Stimulated activated CD8-positive, alpha-beta memory T cell treated with anti-CD3 and anti-CD28 coated beads, Interleukin-15, amount 100 ng/mL, for 48 hours (primary cell): ENCODE measurements at places on chromosomes 2 and 18.

GRCh38 chr2:40370007-40370395, 81.9 kb downstream of the SLC8A1 start:
- DNase-seq: no peak

GRCh38 chr2:100819370-100820272, at the start of gene NPAS2:
Gene NPAS2, plus strand, starts transcription at chr2:100820139. Its CDS starts 84,616 bp downstream, at chr2:100904755.
- DNase-seq: no peak

DNA sequence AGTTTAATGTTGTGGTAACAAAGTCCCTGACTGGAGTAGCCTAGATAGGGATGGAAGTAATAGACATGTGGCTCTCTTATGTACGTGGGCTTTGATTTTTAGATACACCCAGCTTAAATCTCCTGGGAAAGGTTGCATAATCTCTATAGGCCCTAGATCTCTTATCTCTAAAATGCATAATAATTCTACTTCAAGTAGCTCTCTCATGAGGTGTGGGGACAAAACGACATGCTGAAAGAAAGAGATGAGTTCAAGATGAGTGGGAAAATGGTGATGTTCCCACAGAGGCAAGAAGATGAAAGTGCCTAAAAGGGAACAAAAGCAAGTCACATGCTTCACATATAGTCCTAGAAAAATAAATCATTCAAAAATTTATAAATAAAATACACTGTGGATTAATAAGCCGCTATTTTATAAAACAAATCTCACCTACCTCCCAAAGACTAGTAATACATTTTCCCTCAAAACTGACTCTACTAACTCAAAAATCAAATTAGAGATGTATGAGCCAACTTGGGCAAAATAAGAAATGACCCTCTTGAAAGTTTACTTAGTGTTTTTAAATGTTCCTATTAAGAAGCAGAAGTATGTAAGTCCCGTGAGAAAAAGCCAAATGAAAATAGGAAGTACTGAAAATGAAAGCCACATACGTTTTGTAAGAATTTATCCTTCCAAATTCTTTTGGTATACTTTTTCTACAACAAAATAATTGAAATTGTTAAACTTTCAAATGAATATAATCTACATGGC, 148.2 kb upstream of the ITGA4 start:
- no peak for DNase-seq

- no peak for DNase-seq
Measured at GRCh38 chr2:233480490-233481202, 85.9 kb downstream of the USP40 start.

GRCh38 chr2:128384956-128385355, 66.3 kb upstream of the HS6ST1 start:
- DNase-seq: no peak

- no peak for DNase-seq
Measured at GRCh38 chr2:109185338-109185737, 56.3 kb downstream of the SH3RF3 start.

- no peak for DNase-seq
Measured at GRCh38 chr18:55064760-55065159, 105.5 kb upstream of the CCDC68 start.

DNA sequence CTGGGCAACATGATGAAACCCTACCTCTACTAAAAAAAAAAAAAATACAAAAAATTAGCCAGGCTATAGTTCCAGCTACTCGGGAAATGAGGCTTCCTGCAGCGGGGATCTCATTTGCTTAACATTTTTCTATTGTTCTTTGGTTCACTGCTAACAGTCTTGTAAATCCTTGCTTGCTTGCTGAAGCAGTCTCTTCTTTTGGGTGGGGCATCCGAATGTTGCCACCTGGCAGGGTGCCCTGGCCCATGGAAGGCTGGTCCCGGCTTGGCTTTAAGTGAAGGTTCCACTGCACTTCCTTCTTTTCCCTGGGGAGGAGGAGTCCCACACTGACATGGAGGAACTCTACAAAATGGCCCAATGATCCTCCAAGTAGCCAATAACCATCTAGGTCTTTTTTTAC, 6.0 kb upstream of the ANKRD29 start:
- DNase-seq: no peak

DNA sequence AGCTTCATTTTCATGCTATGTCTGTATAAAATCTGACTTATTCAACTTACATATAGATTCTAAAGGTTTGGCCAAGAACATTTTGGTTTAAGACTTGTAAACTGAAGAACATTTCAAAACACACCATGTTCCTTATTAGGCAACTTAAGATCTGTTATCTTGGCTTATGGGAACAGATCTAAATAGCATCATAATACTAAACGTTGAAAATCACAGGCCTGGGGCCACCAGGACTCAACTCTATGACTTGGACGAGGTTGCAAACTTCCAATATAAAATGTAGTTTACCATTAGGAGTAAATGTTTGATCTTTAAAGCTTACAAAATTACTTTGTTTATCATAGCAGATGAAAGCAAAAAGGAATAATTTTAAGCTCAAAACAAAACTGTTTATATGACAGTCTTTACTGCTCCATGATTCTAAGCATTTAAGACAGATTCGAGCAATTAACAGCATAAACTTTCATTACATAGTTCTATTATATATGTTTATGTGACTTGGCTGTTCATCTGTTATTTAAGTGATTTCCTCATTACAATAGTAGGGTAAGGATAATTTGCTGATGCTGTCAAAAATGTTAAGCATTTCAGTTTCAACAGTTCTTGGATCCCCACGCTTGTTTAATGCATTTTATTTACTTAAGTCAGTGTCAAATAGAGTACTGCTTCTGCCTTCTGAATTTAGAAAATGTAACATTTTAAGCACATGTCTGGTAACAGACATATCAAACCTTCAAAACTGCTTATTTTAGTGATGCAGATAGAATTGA, 8.3 kb downstream of the TCF4 start:
- DNase-seq: no peak

DNA sequence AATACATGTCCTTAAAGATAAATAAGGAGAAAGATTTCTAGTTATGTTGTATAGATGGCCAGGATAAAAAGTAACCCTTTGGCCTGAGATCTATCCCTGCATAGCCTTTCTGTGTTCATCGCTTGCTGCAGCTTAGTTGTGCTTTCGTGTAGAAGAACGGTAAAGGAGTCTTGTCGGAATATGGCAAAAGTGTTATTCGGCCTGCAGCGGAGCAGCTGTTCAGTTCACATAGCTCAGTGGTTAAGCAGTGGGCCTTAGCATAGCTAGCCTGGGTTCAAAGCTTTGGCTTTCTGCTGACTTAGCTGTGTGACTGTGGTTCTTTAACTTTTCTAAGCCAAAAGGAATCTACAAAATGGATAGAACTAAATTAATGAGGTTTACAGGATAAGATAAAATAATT, 55.4 kb downstream of the MALT1 start:
- DNase-seq: no peak

- DNase-seq: no peak
Measured at GRCh38 chr2:55518841-55519165, 715 bp upstream of the CFAP36 start.

DNA sequence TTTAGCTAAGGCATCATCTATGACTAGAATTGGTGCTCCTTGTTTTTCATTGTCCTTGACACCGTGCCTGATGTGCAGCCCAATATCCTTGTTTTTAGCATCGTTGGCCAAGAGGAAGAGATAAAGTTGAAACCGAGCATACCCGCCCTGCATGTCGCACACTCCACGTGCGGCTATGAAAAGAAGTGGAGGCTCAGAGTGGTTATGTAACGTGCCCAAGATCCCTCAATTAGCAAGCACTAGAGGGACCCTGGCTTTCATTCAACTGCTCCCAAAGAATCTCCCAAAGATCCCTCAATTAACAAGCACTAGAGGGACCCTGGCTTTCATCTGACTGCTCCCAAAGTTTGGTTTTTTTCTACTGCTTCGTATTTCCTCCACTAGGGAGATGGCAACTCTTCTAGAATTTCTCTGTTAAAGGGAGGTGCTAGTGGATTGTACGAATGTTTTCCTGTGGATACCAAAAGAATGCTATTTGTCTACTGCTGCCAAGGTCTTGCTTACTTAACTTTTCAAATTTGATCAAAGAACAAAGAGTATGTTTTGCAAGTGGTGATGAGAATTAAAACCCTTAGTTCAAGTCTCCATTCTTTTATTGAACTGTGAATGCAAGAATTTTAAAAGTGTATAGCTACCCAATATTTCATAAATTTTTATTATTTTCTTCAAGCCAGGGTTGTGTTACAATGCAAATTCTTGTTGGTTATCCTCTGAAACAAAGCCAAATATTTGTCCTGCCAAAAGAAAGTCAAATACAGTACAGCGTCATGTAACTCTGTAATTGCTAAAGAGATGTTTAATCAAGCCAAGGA, 92.1 kb downstream of the AOX1 start:
- DNase-seq: no peak

DNA sequence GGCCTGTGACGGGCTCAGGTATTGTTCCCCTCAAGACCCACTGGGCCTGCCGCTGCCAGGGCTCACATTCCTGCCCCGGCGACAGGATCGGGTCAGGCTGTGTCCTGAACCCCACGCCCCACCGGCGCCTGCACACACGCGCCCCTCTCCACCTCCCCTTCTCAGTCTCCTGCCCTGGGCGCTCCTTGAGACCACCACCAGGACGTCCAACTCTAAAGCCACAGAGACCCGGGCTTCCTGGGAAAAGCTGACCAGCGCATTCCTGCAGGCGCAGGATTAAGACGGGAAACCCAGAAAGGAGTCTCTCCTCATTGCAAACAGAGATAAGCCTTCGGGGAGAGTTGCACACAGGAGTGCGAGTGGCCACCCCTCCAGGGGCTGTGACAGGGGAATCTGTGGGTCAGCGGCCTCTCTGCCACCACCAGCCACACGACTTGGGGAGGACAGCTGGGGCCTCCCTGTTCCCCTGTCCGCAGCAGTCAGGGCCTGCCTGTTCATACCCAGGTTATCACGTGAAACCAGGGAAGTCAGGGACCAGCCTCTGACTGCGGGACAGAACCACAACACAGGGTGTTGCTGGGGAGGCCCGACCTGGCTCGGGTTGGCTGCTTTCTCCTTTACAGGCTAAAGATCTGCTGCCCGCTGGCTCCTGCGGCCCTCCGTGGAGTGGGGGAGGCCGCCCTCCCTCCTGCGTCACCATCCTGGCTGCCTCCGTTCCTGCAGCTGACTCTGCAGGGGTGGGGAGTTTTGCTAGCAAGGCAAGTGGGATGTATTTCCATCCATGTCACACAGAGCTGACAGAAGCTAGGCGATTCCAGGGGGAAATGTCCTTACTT, 88.8 kb downstream of the ZCCHC2 start:
- no peak for DNase-seq

GRCh38 chr18:33820517-33821371, 242.7 kb downstream of the ASXL3 start:
- no peak for DNase-seq

DNA sequence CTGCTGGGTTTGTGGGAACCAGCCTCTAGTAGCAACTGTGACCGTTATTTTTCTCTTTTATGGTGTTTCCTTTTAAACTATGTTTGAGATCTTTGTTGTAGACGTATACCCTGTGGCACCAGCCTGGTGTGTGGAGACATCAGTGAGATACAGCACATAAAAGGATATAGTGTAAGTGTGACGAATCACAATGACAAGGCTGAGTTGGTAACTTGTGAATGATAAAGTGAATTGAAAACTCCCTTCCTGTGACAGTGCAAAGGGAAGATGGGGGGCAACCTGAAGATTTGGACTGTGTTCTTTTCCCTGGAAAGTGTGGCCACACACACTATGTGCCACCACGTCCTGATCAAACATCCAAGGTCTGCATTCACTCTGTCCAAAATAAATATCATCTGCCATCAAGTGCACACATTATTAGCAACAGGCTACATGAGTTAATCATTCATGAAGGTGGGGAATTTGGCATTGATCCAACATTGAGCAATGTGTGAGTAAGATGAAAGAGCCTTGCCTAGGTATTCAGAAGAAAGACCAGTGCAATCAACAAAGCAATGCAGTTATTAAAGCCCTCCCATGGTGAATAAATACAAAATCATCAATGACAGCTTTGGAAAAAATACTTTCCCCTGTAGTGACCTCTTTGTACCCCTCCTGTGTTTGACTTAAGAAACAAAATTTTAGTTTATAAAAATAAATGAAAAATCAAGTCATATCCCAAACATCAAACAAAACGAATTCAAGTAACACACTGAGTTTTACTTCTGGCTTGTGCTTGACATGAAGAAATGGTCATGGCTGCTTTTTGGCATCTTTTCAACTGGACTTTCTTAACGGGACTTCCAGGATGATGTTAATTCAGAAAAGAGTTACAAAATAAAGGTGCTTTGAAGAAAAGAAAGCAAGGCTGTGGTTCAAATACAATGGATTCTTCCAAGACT, 1280.5 kb upstream of the ZEB2 start:
- DNase-seq: no peak

DNA sequence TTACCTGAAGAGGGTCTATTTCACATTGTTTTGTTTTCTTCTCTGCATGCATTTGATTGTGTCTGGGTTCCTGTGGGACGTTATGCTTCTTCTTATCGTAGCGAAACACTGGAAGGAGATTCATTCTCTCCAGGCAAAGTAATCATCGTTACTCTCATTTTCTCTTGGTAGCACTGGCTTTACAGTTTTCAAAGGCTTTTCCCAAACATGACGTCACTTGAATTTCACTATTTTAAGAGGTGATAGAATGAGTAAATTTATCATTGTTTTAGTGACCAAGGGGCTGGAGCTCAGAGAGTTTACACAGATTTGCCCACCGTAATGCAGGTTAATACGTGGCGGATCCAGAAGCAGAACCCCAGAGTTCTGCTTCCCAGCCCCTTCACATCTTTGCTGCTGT, 391.4 kb downstream of the DCDC2C start:
- DNase-seq: no peak

DNA sequence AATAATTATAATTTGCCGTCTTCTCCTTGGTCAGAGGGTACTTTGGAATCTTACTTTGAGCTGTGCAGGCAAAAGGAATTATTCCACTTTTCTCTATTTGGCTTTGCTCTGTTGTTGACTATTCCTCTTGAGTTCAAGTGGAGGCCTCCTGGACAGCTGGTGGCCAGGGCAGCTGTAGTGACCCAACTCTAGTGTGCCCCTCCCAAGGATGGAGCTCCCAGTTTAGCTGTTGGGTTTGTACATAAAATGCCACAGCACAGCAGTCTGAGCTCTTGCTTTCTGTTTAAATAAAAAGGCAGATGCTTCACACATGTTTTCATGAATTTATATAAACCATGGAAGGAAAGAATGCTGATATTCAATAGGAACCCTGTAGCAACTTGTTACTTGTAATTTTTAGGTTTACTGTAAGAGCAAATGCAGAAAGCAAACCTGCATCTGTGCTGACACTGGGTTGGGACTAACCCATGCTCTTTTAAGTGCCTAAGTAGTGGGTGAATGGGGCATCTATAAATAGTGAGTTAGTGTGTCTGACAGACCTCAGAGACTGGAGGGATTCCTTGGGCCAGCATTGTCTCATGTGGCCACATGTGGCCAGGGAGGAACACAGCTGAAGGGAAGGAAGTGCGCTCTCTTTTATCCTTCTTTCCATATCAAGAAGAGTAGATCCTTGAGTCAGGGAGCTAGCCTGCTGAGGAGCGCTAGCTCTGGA, 121.8 kb downstream of the FHOD3 start:
- no peak for DNase-seq
